ENCODE measurements at places on chromosomes 4 and X.

DNA sequence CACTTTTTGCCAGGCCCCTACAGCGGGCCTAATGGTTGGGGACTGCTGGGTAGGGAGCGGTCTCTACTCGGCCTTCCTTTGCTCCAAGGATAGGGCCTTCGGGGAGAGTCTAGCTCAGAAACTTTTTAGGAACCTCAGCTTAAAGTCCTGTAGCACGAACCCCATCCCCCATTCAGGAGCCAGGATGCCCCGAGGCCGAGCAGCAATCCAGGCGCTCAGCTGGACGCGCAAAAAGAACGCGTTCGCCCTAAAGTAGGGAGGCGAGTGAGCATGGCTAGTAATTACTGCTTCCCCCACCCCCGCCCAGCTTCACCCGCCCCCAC lies 9.7 kb downstream of the POU4F2 start:
- DNase-seq: no peak

DNA sequence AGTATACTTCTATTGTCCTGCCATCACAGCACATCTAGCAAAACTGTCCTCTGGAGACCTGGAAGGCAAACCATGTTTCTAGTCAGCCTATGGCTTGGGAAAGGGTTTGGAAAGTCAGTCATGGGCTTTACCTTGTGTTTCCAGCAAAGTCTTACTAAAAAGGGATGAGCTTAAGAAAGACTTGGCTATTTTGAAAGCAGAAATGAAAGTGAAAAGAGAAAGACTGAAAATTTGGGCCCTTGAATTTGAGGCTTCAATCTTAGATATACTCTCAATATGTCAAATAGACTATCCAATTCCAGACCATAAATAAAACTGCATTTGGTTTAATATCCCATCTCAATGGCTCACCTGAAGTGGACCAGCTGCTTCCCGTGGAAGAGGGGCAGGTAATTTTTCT lies 127.9 kb downstream of the ZNF330 start:
- DNase-seq: no peak

GRCh38 chrX:110836451-110836850 lies 40.8 kb upstream of the CHRDL1 start:
- no peak for DNase-seq

GRCh38 chr4:184953971-184954370 lies 64.3 kb upstream of the HELT start:
- DNase-seq: no peak

GRCh38 chrX:37662181-37662580 lies 23.4 kb upstream of the XK start:
- DNase-seq: no peak
